ENCODE measurements at places on chromosomes 3 and 15.

DNA sequence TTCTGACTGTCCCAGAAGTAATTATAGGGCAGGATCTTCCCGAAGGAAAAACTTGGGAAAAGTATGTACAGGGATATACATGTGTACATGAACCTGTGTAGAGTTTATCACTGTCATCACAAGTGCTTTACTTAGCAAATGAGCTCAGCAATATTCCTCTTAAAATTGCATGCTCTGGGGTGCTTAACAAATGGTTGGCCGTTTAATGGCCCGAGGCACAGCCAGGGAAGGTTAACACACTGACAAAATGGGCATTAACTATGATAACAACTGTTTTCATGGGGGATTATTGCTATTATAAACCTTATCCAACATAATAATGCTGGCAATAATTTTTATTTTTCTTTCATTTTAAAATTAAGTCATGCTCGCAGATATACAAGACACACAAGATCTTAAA lies 459.3 kb downstream of the TUSC7 start:
- no peak for DNase-seq

DNA sequence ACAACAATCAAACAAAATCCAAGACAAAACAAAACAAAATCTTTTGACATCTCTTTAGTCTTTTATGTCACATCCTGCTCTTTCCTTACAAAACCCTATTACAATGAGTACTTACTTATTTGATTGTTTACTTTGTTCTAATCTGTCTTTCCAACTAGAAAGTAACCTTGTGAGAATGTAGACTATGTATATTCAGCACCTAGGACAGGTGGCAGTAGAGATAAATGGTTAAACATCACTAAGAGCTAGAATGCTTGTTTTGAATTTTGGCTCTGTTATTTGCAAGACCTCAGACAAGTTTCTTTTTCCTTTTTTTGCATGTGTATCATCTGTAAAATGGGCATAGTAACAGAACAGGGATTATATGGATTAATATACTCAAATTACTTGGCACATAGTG lies 33.1 kb upstream of the NAALADL2 start:
- no peak for DNase-seq

GRCh38 chr3:123395235-123395634 lies 53.7 kb downstream of the ADCY5 start:
- no peak for DNase-seq

DNA sequence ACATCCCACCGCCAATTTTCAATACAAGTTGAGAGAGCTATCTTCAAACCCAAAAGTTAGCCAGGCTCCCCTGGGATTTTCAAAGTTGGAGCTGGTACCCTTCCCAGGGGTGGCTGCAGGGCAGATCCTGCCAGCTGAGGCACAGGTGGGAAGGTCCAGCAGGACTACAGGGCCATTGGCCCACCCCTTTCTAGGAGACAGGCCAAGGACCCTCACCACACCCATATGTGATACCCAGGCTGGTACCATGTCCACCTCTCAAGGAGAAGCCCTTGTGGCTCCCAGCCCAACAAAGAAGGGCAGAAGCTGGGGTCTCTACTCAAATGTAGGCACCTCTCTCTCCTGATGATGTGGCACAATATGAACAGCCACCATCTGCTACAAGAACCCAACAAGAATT lies 8.0 kb downstream of the POC1A start:
- DNase-seq, result no peak

DNA sequence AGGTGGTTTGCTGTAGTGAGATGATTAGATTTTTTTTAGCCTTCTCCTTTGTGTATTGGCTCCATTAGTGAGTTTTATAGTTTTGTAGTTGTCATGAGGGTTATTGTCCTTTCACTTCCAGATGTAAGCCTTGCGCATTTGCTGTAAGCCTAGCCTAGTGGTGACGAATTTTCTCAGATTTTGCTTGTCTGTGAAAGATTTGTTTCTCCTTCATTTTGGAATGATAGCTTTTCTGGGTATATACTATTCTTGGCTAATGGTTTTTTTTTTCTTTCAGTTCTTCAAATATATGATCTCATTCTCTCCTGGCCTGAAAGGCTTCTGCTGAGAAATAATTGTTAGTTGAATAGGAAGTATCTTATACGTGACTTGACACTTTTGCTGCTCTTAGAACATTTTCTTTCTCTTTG lies 166.5 kb upstream of the THRB start:
- DNase-seq, result no peak

DNA sequence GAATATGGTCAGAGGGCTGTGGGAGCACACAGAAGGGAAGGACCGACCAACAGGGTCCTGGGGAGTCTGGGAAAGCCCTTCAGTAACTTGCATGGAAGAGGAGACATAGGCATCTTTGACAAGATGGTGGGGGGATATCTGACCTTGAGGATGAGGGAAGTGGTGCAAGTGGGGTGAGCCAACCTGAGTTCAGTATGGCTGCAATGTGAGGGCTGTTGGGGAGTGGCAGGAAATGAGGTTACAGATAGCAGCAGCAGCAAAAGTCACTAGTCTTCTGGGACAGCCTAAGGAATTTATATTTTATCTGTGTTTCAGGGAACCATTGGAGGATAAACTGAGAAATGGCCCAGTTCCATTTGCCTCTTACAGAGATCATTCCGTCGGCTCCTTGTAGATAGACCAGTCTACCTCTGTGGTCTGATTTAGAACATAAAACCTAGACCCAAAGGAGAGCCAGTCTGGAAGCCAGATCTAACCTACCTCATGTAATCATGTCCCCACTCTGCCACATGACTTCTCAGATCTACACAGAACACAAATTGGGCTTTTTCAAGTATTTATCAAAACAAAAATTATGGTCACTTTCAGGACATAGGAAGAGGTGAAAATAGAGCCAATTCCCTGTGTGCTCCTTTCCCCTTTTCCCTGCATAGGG lies 75.6 kb downstream of the ST6GAL1 start:
- DNase-seq, result no peak

All from GM12891 (cell line).